ENCODE measurements at places on chromosomes 7 and 10.
A peak's percentile ranks its signal among the peaks of the same experiment; 100 is the strongest.

DNA sequence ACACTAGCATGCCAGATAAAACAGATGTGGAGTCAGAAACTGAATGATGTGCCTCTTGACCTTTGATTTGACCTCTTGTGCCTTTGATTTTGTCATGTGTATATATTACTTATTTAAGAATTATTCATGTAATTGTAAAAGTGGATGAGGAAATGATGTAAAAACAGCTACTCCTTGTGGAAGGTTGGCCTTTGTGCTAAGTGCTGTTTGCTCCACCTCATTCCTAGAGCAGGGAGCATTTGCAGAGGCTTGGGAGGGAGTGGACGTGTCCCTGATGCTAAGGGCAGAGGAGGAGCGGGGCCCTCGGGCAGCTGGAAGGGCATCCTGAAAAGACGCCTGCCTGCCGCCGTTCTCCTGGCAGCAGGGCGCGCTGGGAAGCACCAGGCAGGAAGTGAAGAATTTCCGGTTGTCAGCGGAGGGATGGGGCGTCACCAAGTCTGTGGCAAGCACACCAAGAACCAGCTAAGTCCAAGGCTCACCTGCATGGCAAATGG is 197.6 kb upstream of the ZNF32 start:
- no peak for DNase-seq

GRCh38 chr10:62732841-62733653 is 71.5 kb upstream of the ADO start:
- peak; percentile 18 for DNase-seq

GRCh38 chr7:123746055-123746454 is 2.7 kb downstream of the WASL start:
- DNase-seq = no peak

DNA sequence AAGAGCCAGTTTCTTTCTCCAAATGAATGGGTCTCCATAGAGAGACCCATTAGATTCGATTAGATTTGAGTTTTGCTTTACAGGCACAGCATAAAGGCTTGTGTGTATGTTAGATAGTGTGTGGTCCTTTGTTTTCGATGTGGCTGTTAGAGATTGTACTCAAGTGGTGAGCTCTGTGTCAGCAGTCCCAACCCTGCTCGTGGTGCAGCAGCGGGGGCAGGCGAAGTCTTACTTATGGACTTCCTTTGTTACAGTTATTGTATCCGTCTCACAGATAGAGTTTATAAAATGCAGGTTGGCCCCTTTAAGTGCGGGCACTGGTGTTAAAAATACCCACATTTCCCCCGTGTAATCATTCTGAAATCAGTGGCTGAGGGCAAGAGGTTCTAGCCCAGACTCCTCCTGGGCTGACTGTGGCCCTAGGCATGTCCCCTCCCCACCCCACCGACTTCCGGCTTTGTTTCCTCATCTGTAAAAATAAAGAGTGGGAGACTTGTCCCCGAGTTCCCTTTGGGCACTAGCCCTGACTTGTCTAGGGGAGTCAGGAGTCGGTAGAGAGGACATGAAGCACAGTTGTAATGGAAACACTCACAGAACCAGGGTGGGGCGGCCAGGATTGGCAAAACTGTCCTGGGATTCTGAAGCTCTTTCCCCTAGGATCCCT is 28.6 kb downstream of the MTURN start:
- no peak for DNase-seq

DNA sequence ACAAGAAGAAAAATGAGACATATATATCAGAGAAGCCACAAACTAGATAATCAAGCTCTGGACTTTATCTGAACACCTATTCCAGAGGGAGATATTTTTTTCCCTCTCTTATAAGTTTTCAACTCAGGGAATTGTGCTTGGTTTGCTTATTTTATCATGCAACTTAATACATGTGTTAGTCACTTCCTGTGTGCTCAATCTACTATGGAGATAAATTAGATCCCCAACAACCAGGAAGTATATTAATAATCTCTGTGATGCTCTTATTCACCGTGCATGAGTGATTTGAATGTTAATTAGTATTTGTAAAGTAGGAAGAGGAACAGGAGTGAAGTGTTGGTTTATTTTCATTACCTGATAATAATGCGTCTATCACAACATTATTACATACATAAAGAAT is 38.8 kb upstream of the ZNF365 start:
- no peak for DNase-seq

- no peak for DNase-seq
Measured at GRCh38 chr10:128096486-128097199, 29.6 kb downstream of the MKI67 start.

DNA sequence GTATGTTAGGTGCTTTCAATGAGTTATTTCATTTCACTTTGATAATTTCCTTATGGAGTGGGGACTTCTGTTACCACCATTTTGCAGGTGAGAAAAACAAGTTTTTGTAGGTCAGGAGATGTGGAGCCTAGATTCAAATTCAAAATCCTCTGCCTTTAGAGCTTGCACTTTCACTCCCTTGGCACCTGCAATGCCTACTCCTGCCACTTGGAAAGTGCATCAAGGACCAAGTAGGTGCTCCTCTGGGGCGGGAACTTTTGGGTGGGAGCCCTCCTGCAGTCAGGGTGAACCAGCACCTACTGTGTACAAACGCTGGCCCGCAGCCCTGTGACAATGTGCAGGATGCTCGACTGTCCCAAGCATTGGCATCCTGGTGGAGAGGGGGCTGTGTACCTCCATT is 199.0 kb downstream of the EMX2 start:
- no peak for DNase-seq

GRCh38 chr7:51031791-51032515 is 249.3 kb upstream of the GRB10 start:
- no peak for DNase-seq

GRCh38 chr7:12942609-12943008 is 255.2 kb downstream of the ARL4A start:
- DNase-seq = no peak

DNA sequence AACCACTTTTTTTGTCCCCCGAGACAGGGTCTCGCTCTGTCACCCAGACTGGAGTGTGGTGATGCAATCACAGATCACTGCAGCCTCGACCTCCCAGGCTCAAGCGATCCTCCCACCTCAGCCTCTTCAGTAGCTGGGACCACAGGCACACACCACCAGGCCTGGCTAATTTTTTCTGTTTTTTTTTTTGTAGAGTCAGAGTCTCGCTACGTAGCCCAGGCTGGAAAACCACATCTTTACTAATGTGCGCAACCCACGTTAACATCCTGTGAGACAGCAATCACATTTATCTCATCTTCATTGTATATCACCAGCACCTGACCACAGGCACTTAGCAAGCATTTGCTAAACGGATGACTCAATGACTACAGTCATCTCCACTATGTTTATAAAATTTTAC is 77.8 kb upstream of the ATP6V0A4 start:
- peak; percentile 26 for DNase-seq

GRCh38 chr7:47827351-47827756 is 120.9 kb downstream of the PKD1L1 start:
- DNase-seq = no peak

DNA sequence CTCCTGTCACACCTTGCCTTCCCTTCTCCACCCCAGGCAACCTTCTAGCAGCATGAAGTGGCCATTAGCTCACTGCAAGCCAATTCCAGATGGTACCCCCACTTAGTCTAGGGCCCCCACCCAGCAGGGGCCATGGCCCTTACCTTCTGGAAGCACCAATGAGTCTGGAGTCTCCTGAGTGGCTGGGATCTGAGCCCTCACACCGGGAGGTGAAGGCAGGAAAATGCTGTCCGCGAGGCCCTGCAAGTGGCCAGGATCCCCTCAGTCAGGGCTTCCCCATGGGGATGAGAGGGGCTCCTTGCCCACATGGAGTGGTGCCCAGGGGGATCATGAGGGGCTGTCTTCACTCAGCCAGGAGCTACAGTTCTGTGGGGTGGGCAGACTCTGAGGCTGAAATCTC is 4.6 kb downstream of the AQP1 start:
- DNase-seq = no peak

DNA sequence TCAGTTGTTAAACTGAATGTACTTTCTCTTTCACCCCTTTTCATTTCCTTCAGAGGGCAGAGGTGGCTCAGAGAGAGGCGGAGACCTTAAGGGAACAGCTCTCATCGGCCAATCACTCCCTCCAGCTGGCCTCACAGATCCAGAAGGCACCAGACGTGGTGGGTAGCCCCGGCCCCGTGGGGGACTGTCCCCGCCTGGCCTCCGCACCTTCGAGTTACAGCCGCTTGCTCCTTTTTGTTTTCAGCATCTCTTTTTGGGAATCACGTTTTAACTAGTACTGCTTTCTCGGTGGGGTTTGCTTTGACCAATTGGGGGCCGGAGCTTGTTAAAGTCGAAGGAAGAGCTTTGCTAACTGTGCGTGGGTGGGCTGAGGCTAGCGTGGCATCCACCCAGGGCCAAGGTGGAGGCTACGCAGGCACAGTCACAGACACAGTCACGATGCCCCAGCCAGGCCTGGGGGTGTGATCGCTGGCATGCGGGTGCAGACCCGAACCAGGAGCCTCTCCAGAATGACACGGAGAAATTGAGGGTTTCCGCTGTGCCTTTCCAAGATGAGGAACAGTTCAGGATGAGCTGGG is 116.2 kb upstream of the SH2B2 start:
- no peak for DNase-seq

- DNase-seq = no peak
Measured at GRCh38 chr7:158300427-158300826, 287.2 kb downstream of the PTPRN2 start.

- DNase-seq = no peak
Measured at GRCh38 chr10:10774416-10774815, 243.3 kb upstream of the CELF2 start.

GRCh38 chr7:103752995-103753394 is 236.5 kb downstream of the RELN start:
- DNase-seq = no peak

DNA sequence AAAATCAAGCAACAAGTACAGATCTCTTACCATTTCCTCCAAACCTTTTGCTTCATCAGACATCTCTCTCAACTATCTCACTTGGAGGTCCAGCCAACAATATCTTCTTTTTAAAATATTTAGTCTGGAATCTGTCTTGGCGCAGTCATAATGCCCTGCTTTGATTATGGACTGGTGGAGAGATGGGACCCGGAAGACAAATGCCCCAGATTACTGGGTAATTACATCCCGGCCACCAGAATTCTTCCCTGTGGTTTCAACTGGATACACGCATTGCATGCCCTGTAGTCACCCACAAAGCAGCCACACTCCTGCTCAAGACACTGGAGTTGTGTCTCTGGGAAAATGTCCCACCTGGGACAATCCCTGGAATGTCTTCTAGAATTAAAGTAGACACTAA is 65.5 kb downstream of the BPGM start:
- DNase-seq = no peak

DNA sequence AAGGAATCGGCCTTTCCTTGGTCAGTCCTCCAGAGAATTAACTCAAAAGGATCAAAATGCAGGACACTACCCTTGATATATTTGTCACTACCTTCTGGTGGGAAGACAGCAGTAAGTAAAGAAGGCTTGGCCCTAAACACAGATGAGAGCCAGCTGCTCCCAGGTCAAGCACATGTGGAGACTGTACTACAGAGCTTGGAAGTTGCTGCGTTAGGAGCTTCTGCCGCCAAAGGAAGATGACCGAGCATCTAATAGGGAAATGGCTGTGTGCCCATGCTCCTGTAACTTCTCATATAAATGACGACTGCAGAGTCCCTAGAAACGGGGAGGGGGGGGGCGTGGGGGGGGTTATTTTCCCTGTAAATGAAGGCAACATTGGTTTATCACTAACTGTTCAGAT is 59.0 kb downstream of the PODXL start:
- DNase-seq = no peak

Data from activated CD8-positive, alpha-beta memory T cell treated with anti-CD3 and anti-CD28 coated beads for 1 hour (primary cell).